NCI-H345 (cell line): ENCODE measurements at places on chromosomes 16 and 17.

- DNase-seq, result no peak
These were observed 15.3 kb downstream of the CMTM3 start for GRCh38 chr16:66619534-66620428.

- no peak for DNase-seq
These were observed 171.8 kb upstream of the FOXF1 start for GRCh38 chr16:86338403-86339115.

GRCh38 chr16:66658143-66658859 is 38.2 kb downstream of the CMTM4 start:
- DNase-seq, result no peak

GRCh38 chr17:21019976-21020586 is 22.7 kb downstream of the USP22 start:
- no peak for DNase-seq

DNA sequence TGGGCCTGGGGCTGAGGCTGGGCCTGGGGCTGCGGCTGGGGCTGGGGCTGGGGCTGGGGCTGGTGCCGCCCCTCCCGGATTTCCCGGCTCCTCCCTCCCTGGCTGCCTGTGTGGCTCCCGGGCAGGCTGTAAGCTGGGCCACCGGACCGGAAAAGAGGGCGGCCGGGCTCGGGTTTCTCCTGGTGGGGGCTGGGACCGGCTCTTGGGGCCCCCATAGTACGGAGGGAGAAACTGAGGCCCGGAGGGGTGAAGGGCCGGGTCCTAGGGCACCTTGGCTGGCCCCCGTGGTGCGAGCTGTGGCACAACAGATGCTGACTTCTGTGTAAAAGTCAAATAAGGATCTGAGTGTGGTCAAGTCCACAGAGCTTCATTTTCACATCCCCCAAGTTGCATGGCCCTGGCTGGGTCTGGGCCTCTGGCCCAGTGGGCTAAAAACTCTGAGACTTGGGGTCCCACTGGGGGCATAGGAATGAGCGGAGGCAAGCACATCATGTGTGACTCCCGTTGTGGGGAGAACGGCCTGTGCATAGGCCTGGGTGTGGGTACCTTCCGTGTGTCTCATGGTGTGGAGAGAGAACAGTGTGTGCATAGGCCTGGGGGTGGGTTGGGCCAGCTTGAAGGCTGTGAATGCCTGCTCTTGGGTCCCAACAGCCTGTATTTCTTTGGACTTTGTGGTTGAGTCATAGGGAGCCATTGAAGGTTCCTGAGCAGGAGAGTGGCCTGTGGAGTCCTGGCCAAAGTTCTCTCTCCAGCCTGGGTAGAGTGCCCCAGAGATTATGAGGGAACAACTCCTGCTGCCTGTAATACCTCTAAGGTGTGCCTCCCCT is 123.9 kb upstream of the CIBAR2 start:
- no peak for DNase-seq

GRCh38 chr17:63558441-63558840 is 8.2 kb downstream of the DCAF7 start:
- no peak for DNase-seq

DNA sequence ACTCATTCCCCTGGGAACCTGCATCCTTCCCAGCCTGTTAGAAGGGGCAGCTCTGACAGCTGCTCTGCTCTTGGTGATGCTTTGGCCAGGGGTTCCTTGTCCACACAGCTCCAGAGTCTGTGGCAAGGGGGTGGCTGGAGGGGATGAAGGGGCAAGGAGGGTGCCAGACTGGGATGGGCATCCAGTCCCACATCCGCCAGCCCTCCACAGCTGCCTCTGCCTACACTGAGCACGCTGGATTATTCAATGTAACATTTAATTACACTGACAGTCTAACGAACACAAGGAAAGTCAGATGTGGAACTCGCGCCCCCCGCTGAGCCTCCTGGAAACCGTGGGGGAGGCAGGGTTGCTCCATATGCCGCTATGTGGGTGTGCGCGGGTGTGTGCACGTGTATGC is 101.1 kb downstream of the C16orf78 start:
- no peak for DNase-seq

GRCh38 chr17:29057361-29057760 is 14.4 kb downstream of the PIPOX start:
- DNase-seq, result no peak

- DNase-seq, result no peak
These were observed 9.9 kb downstream of the FMNL1 start for GRCh38 chr17:45231481-45232116.

GRCh38 chr17:79176792-79177601 is 102.4 kb downstream of the ENGASE start:
- DNase-seq, result no peak

DNA sequence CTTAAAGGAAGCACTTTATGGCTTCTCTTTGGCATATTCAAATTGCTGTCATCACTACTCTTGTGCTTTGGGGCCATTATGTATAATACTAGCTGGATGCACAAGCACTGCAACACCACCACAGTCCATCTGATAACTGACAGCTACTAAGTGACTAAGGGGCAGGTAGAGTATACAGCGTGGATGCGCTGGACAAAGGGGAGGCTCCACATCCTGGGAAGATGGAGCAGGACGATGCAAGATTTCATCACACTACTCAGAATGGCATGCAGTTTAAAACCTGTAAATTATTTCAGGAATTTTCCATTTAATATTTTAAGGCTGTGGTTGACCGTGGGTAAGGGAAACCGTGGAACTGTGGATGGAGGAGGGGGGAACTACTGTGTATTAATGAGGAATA is 25.0 kb downstream of the MPRIP start:
- DNase-seq, result no peak

DNA sequence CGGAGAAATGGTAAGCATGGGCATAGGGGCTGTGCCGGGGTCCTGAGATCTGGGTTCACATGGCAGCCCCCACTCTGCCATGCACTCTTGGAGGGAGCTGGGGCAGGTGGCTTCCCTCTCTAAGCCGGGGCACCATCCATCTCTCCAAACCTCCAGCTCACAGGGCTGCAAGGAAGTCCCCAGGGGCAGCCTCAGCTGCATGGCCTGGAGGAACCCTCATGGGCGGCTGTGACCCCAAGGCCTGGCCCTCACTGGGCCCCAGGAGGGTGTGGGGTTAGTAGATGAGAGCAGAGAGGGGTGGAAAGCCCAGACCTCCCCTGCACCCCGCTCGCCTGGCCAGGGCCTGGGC is 2.6 kb downstream of the CTRB2 start:
- no peak for DNase-seq

DNA sequence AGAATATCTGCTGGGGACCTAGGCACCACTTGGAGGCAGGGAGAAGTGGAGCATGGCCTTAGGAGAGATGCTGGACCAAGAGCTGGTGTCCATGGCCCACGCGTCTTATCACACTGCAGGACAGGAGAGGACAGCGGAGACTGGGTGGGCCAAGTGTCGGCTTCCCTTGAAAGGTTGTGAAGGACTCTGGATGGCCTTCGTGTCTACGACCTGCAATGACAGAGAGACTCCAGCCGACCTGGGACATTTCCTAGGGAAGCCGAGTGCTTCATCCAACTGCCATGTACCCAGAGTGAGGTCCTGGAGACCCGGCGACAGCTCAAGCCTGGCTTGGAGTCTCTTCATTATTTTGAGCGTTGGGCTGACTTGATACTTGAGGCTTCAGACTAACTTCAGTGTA is 20.5 kb downstream of the C1QTNF1 start:
- no peak for DNase-seq

DNA sequence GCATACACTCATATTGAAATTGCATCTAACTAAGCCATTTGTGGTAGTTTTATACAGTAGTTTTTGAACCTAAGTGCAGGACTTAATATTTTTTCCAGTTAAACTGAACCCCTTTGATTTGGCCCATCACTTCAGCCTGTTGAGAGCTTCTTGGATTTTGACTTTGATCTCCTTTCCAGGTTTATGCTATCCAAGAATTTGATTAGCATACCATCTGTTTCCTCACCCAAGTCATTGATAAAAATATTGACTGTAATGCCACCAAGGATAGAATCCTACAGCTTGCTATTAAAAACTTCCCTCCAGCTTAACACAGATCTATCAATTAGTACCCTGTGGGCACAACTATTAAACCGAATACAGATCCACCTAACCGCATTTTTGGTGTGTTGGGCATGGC is 7.2 kb downstream of the TMEM94 start:
- DNase-seq, result no peak

DNA sequence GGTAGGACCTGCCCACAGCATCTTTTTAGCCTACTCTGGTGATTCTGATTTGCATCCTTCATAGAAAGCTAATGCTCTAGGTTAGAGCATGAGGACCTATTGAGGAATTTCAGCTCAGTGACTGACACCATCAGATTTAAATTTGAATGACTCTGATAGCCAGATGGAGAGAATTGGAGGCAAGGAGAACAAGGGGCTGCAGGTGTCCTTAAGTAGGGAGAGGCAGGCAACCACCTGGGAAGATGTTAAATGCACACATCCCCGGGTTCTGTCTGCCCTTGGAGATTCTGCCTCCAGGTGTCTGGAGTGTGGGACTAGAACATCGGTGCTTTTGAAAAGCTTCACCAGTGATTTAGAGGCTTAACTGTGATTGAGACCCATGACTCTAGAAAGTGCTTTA is 221.8 kb downstream of the SPECC1 start:
- DNase-seq, result no peak

GRCh38 chr17:43006639-43007551 is at the start of gene IFI35:
Gene IFI35 (plus strand): TSS chr17:43006784. CDS start chr17:43006948, 164 bp downstream.
- no peak for DNase-seq

GRCh38 chr17:41071606-41072360 is 6.1 kb upstream of the KRTAP2-4 start:
- no peak for DNase-seq

DNA sequence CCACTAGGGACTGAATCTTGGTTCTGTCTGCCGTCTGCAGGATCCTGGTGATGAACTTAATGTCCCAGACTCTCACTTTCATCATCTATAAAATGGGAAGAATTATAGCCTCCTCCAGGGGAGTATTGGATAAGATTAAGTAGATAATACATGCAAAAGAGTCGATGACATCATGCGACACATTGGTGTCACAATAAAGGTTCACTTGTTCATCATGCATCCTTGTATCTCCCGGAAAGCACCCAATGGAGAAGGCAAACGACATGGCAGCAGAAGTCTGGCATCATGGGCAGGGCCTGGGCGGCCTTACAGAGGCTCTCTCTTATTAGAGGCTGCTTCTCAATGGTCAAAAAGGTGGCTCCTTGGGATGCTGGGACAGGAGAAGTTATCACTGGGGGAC is 35.1 kb upstream of the CD300E start:
- no peak for DNase-seq

DNA sequence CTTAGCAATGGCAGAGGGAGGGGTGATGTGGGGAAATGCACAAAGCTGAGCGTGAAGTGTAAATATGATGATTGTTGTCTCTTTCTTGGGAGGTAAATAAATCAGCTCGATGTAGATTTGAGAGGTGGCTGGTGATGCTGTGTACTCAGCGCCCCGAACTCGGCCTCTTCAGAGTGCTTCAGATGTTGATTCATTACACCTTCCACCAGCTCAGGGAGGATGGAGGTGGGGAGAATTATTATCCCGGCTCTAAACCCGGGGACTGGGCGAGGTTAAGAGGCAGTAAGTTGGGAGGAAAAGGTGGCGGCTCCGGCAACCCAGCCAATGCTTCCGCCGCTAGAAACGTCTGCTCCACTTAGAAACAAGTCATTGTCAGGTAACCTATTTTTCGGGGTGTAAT is 86.5 kb downstream of the RPA1 start:
- no peak for DNase-seq

DNA sequence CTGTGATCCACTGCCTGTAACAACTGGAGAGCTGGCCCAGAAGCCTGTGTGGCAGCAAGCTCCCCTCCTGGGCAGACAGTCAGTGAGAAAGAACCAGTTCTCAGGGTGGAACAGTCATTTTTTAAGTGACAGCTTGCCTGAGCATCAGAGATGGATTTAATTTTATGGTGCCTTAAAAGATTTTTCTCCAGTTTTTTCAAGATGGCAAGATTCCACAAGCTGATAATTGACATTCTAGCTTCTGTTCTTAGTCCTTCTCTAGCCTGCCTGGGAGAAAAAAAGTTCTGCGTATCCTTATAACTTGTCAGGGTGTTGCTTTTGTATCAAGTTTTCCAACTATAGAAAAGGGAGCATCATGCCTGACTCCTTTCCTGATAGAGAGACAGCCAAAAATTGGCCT is 21.2 kb downstream of the CALB2 start:
- no peak for DNase-seq

- DNase-seq, result no peak
These were observed 9.2 kb downstream of the HSBP1 start for GRCh38 chr16:83817022-83817421.

- DNase-seq, result no peak
These were observed 259.9 kb downstream of the MRTFB start for GRCh38 chr16:14331020-14331419.

DNA sequence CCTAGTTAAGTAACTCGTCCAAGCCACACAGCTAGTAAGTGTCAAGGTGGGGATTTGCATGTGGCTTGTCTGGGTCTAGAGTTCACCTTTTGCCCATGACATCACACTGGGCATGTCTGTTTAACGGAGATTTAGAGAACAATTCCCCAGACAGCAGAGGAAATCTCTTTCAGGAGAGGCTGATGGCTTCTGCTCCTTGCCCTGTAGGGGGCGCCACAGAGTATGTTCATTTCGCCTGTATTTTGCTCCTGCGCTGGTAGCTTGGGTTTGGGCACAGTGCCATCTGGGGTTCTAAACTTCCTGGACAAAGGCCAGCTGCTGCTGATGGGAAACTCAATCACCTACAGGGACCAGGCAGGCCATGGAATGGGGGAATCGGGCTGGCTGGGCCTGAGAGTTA is 20.4 kb downstream of the OTOA start:
- DNase-seq, result peak; percentile 14

- peak; percentile 45 for DNase-seq
These were observed 17.3 kb upstream of the WFDC1 start for GRCh38 chr16:84277244-84277823.

DNA sequence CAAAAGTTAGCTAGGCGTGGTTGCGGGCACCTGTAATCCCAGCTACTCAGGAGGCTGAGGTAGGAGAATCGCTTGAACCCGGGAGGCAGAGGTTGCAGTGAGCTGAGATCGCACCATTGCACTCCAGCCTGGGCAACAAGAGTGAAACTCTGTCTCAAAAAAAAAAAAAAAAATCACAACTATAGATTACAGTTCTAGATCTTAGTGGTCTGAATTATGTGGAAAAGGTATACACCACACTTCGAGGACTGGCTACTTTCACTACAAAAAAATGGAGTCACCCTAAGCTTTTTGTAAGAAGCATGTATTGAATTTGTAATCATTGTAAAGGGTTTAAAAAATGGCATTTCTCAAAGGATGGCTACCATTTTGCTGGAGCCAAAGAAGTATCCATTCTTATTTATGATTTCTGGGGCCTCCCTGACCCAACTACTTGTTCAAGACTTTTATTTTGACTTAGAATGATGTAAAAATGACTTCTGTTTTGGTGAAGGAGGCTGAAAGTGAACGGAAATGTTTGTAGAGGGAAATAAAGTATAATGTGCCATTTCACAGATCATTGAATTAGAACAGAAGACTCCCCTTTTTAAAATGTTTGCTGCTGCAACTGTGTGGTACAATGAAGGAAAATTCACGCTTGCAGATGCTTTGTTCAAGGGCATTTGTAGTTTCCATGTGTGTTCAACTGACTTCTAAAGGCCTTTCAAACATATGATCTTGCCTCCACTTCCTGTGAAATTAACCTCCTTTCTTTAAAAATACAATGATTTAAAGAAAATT is 37.1 kb upstream of the NOL11 start:
- no peak for DNase-seq
